Activated CD4-positive, CD25-positive, alpha-beta regulatory T cell (primary cell): ENCODE measurements at places on chromosomes 3 and 15.

GRCh38 chr3:16114429-16114828, 60.1 kb upstream of the GALNT15 start:
- DNase-seq = no peak

GRCh38 chr15:91895051-91895450, 41.5 kb downstream of the SLCO3A1 start:
- no peak for DNase-seq

- DNase-seq = no peak
Measured at GRCh38 chr15:40328176-40328575, 4.7 kb downstream of the INAFM2 start.

GRCh38 chr15:85479071-85479647, 98.8 kb downstream of the AKAP13 start:
- no peak for DNase-seq

DNA sequence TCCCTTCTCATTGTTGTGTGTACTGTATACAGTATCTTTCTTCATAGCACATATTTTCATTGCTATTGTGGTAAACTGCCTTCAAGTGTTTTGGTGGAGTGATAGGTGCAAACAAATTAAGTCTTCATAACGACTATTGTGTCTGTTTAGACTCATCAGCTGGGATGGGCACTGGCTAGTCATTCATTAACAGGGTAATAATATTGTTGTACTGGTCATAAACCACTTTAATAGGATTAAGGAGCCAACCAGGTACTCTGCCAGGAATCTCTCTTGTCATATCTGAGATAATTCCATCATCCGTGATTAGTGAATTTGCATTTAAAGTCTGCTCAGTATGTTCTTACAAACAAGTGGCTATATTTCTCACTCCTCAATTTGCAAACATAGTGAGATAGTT, 10.2 kb upstream of the TMEM45A start:
- DNase-seq = no peak

DNA sequence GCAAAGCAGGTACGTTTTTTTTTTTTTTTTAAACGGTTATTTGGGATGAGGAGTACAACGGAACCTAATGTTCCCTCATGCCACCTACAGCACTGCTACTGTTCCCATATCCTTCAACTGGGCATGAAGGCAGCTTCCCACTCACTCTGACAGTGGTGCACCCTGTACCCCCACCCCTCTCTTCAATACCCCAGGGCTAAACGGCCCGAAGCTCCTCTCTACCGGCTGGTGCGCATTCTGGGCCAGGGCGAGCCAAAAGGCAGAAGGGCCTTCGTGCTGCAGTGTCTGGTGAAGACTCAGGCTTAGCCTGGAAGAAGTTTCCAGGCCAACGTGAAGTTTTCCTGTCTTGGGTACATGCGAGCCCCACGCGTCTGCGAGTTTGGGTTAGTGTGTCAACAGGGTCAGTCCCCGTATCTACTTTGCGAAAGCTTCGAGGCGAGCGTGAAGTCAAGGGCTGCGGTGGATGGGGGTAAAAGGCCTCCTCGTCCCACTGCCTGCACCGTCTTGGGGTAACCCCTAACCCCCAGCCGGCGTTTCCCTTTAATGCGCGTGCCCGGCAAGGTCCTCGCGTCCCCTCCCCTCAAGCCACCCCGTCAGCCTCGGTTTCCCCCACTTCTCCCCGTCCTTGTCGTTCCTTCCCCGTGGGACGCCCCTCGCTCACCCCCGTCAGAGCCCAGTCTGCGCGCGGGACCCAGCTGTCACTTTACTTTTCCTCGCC, 765 bp upstream of the UBE2E2 start:
- DNase-seq = peak; percentile 19

DNA sequence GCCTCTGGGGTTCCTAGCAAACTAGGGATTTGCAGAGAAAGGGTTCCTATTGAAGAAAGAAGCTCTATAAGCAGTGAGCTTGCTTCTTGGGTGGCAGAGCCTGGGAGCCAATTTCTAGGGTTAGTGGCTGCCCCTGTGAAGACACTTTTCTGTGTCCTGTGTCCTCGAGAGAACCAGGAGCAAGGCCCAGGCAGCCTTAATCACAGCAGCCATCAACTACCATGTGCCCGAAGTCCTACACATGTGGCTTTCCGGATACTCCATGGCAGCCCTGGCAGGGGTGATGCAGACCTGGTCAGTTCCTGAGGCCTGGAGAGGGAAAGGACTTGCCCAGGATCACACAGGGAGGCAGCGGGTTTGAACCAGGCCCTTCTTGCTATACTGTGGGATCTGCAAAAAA, 27.7 kb upstream of the TSPAN3 start:
- DNase-seq = no peak

- no peak for DNase-seq
Measured at GRCh38 chr15:78243491-78243941, 9.2 kb upstream of the ACSBG1 start.

GRCh38 chr3:81643721-81644120, 117.7 kb downstream of the GBE1 start:
- DNase-seq = no peak

DNA sequence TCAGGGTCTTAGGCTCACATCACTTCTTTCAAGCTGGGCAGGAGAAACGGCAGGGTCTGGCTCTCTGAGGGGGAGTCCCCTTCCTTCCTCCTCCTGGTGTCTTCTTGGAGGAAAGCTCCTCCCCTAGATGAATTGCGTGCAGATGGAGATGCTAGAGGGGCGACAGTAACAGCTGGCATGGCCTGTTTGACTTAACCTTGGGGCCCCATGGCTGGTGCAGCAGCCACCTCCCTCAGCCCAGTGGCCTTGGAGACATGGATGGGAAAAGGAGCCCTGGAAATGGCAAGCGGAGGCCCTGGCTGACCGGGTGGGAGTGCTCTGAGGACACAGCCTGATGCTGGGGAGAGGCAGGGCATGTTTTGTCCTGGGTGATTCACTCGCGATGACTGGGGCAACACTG, 20.2 kb downstream of the PAK6 start:
- no peak for DNase-seq

GRCh38 chr15:77659350-77660321, 26.9 kb upstream of the LINGO1 start:
- no peak for DNase-seq

DNA sequence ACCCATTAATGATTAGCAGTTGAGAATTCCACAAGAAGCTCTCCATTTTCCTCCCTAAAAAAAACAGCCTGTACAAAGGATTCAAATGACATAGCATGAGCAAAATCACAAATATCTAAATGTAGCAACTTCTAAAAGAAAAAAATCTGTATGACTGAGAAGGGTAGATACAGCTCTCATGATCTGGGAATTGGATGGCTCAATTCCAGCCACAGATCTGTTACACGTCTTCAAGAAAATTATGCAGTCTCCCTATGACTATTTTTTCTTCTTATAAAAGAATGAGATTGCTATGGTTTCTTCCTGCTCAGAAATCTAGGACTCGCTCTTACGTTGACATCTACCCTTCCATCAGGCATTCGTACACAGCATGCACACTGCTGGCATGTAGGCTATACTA, 71.5 kb downstream of the PLCH1 start:
- DNase-seq = no peak

DNA sequence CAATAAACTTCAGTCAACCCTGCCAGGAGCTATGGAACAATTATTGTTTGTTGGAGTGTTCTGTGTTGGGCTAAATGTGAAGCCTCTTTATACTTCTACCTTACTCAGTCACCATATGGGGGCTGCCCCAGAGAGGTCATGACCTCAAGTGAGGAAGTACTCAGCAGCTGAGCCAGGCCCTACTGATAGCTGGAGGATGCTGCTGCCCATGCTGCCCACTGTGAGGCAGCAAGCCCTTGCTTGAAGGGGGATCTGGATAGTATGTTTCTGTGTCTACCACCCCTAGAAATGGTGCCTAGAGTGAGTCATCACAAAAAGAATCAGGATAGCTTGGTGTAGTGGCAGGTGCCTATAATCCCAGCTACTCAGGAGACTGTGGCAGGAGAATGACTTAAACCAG, 4.5 kb upstream of the RPL24 start:
- no peak for DNase-seq

GRCh38 chr3:136042608-136043221, 77.2 kb downstream of the PPP2R3A start:
- DNase-seq = no peak

GRCh38 chr3:193837347-193837827, 244.4 kb downstream of the OPA1 start:
- no peak for DNase-seq

GRCh38 chr3:144756704-144757440, 785.2 kb downstream of the DIPK2A start:
- DNase-seq = no peak

- no peak for DNase-seq
Measured at GRCh38 chr15:80613762-80614365, 81.2 kb upstream of the ABHD17C start.
